Small intestine (tissue), 16 donors: ENCODE measurements at places on chromosomes 12 and 14. TPM values are rescaled to one million over a fixed set of nuclear protein-coding genes. Genes with fewer than 3 reads are reported as not detected.

DNA sequence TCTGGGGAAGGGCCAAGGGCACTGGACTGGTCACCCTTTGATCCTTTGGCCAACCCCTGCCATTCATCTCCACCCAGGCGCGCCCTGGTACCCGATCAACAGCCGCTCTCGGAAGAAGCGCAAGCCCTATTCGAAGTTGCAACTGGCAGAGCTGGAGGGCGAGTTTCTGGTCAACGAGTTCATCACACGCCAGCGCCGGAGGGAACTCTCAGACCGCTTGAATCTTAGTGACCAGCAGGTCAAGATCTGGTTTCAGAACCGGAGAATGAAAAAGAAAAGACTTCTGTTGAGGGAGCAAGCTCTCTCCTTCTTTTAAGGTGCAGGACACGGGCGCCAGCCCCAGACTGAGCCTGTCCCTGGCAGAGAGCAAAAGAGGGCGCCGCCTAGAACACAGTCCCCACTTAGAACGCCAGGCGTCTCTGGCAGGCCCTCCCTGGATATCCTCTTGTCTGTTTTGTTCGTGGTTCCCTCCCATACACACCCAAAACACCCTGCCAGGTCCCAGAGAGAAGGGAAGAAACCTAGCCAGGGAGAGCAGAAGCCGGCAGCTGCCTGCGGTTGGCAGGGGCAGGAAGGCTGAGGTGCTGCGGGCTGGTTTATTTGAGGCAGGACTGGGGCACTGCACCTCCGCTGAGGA is 1.7 kb downstream of the HOXC12 start:
- no peak overlapping the region for H3K27ac ChIP-seq
- peaks cover 99% of the 10 kb centered on the region for H3K27me3 ChIP-seq
- no peaks in the 10 kb centered on the region for H3K36me3 ChIP-seq
- DNase-seq = no peak
- H3K4me1 ChIP-seq = no peaks in the 10 kb centered on the region

Gene DIABLO
- polyA plus RNA-seq = 61.1 TPM

Gene GAS2L3
- polyA plus RNA-seq = 4.8 TPM

Gene KRT6C
- polyA plus RNA-seq = not detected

DNA sequence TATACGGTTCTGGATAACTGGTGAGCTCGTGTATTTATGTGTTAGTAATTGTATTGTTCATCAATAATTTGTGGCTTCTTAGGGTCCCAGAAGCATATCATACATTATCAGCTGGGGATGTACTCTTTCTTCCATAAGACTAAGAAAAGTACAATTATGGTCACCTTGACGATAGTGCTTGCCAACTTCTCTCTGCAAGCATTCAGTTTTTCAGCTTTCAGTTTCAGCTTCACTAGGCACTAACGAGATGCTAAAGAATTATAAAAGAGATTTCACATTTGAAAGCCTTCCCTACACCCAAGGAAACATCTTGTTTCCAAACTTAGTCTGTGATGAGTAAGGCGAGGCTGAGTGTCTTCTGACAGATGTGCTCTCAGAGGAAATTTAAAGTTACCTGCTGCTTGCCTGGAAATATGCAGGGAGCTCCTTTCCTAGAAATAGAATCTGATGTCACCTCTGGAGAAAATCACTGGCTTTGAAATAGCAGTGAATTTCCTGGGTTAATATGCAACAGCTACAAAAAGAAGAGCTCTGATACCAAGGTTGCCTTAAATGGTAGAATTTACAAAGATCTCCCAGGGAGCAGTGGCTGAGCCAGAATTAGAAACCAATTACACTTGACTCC is 1419.9 kb upstream of the TMEM132C start:
- H3K27me3 ChIP-seq = no peaks in the 10 kb centered on the region
- no peak overlapping the region for H3K4me3 ChIP-seq
- DNase-seq = no peak

DNA sequence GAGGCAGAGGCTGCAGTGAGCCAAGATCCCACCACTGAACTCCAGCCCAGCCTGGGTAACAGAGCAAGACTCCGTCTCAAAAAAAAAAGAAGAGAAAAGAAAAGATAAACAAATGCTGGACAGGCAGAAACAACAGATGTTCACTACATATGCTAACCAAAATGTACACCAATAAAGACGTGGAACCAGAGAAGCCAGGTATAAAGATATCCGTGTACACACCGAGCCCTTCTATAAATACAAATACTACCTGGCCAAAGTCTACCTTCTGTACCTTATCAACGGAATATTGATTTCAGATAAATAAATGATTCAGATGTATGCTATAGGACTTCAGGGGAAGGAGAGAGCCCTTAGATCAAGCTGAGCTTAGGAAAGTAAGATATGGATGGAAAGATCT is 10.8 kb upstream of the KRT8 start:
- H3K4me1 ChIP-seq = peaks cover 6% of the 10 kb centered on the region
- H3K27me3 ChIP-seq = no peaks in the 10 kb centered on the region
- no peak overlapping the region for H3K4me3 ChIP-seq
